Fibroblast of the aortic adventitia (primary cell): ENCODE measurements at places on chromosomes 2 and 18. TPM values are rescaled to one million over a fixed set of nuclear protein-coding genes. Genes with fewer than 3 reads are reported as not detected.
A peak's percentile ranks its signal among the peaks of the same experiment; 100 is the strongest.

GRCh38 chr2:144496092-144496976, 23.6 kb downstream of the ZEB2 start:
- DNase-seq, result peak; percentile 15

Gene INHBB
- total RNA-seq, result not detected in 2 replicates

Gene DNPEP
- 33.2 and 55.0 TPM in 2 replicates for total RNA-seq

DNA sequence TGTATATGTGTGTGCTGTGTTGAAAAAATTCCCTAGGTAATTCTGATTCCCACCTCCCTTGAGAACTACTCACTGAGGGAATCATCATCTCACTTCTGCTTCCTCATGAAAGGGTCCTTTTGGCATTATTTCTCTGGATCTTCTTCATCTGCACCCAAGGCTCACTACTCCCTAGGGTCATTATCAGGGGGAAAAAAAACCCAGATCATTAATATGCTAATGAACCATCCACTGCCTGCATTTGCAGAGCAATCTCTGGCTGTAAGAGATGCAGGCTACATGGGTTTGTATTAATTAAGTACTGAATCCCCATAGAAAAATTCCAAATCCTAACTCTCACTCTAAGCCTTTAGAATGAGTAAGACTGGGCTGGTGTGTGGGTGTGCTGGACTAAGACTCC, 68.0 kb upstream of the IGFBP5 start:
- DNase-seq, result no peak

GRCh38 chr18:46678041-46678440, 21.0 kb upstream of the LOXHD1 start:
- DNase-seq, result no peak
